ENCODE measurements at places on chromosomes 4 and X. TPM values are rescaled to one million over a fixed set of nuclear protein-coding genes. Genes with fewer than 3 reads are reported as not detected.

- no peak for DNase-seq
Measured at GRCh38 chrX:79371101-79371500, 4.0 kb upstream of the ITM2A start.

DNA sequence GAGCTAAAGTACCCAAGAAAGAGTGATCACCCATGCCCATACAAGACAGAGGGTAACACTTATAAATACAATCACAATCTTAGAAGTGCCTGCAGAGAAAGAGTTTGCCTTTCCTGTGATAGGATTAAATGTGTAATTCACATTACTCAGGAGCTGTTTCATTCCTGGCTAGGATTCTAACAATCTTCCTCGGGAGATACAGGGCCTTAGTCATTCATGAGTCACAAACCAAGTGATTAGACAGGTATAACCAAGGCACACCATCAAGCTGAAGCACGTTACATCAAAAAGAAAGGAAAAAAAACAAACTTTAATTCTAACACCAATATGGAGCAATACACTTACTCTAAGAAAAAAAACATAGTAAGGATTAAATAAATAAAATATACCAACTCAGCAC is 14.9 kb downstream of the ABCG2 start:
- DNase-seq = no peak

Gene UGT2A3
- total RNA-seq = not detected

DNA sequence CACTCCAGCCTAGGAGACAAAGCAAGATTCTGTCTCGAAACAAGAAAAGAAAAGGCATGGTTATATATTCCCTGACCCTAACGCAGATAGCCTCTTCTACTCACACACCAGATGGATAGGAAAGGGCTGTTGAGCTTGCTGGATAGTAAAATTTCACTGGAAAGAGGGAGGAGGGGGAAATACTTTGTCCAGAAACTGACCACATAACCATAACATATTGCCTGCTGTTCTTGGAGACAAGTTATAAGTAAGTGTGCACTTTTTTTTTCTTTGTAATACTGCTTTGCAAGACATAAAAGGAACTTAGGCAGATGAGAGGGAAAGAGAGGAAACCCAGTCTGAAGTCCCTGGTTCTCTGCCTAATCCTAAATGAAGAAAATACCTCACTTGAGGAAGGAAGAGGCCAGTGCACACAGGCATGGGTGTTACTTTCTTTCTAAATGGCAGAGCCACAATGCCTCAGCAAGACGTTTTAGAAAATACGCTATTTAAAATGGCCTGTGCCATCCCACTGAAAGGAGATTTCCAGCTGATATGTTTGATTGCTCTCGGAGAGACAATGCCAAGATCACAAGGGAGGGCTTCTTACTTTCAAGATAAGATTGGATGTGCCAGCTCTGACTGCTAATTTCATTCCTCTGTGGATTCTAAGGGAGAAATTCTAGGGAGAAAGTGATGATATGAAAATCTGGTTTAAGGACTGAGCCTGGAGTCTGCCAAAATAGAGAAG is 140.6 kb downstream of the DCTD start:
- DNase-seq = no peak

DNA sequence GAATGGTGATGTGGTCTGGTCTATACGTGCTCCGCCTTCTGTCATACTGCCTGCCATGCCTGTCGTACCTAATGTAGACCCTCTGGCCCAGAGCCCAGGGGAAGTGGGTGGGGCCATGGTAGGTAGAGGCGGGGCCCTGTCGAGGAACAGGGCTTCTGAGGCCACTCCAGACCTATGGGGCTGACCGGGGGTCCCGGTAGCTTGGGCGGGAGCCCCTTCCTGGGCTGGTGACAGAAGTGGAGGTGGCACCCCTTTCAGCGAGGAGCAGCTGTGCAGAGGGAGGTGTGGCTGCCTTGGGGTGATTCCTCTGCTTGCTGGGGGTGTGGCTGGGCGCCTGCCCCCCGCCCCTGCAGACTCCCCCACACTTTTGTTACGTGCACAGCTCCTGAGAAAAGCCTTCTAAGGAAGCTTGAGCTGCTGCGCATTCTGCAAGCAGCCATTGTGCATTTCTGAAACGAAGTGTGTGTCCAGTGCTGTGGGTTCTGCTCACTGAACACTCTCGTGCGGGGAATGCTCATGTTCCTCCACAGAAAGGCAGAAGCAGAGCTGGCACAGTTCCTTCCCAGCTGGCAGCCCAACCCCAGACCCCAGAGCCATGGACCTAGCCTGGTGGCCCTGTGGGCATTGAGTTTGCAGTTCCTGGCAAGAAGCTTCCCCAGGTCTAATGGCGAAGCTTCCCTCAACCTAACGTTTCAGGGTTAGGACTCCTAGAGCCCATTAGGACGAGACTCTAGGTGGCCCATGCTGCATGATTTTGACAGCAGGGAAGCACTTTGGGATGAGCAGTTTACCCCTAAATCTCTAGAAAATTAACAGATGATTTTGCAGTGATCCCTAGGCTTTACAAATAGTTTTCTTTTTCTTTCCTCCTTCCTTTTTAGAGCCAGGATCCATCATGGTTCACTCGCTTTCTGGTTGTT is 72.7 kb upstream of the HGFAC start:
- no peak for DNase-seq

DNA sequence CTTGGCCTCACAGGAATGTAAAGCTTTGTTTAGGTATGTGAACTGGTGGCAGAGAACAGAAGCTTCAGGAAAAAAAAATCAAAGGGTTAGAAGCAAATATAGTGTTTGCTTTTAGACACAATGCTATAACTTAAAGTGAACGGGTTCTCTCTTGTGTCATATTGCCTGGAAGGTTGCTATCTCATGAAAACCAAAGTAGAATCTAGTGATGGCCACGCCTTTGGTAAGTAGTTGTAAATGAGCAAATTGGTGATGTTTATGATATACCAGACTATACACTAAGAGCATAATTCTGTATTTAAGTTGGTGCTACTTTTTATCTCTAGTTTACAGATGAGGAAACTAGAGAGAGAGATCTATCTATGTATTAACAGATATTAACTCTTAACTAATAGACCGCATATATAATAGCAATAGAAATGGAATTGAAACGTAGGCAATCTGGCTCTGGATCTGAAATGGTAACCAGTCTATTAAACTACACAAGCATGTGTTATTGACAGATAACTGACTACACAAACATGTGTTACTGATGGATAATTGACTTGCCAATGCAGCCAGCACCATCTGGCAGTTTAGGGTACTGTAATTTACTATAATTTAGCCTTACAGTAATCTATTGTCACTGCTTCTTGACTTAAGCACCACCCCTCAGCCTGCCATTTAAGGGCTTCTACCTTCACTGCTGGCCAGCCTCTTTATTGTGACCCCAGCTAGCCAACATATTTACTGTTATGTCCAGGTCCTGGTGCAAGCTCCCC is 40.8 kb downstream of the HCCS start:
- no peak for DNase-seq

DNA sequence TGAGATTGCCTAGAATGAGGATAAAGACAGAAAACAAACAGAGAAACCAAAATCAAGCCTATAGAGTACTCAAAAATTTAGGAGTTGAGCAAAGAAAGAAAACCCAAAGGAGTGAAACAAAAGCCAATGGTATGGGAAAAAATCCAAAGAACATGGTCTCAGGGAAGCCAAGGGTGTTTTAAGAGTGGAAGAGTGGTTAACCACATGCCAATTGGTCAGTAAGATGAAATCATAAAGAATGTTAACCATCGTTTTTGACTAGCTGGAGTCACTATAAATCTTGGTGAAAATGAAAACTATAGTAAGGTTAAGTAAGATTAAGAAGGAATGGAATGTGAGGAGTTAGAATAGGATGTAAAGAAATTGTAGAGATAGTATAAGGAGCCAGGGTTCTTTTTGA is 64.7 kb upstream of the RPL34 start:
- DNase-seq = no peak

DNA sequence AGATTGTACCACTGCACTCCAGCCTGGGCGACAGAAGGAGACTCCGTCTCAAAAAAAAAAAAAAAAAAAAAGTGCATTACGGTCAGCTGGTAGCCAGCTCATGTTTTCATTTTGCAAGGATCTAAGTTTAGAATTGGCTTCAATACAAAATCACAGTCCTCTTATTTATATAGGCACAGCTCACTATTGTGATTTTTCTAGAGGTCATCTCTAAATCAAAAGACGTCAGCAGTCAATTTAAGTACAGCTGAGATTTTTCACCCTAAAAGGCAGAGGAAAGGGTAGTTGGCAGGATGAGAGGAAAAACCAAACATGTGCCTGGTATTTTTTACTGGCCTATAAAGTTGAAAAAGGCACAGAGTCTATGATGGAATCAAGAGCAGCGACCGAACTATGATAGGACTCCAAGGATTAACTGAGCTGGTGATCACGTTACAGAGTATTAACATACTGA is 30.8 kb downstream of the ASB5 start:
- DNase-seq = no peak

Gene RNF212
- total RNA-seq = 3.4 TPM

Gene CPZ
- 28.8 TPM for total RNA-seq

DNA sequence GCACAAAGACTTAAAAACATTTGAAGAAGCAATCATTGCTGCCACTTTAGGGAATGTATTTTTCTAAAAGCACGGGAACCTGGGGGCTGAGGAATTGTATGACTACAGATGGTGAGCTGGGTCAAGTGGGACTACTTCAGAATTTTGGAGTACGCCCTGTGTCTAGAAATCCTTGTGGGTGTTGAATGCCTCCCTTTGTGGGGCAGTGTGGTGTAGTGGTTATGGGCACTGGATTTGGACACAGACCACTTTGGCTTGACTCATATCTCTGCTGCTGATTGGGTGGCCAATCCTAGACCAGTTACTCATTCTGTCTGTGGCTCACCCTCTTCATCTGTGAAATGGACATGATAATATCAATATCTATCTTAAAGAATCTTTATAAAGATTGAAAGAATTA is 155.0 kb upstream of the RPS6KA3 start:
- no peak for DNase-seq

Gene DIAPH2
- total RNA-seq = 21.4 TPM

DNA sequence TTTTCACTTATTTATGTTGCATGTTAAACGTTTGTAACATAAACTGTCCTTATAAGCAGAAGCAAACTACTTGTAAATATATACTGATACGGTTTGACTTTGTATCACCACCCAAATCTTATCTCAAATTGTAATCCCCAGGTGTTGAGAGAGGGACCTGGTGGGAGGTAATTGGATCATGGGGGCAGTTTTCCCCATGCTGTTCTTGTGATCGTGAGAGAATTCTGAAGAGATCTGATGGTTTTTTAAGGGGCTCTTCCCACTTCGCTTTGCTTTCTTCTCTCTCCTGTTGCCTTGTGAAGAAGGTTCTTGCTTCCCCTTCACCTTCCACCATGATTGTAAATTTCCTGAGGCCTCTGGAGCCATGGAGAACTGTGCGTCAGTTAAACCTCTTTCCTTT is 87.1 kb upstream of the MAPK10 start:
- no peak for DNase-seq

DNA sequence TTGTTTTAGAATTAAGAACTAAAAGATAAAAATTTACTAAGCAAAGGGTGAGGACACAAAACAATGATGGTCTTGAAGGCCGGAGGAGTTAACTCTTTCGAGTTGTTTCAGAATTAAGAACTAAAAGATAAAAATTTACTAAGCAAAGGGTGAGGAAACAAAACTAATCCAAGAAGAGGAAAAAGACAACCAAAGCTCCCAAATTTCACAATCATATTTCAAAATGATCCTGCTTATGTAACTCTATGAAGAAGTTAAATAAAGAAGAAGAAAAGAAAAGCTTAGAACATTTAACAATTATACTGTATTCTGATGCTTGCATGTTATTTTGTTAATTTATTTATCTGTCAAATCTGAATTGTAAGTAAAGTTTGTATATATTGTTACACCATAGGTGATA is 154.8 kb upstream of the SLIT2 start:
- DNase-seq = no peak

GRCh38 chr4:149723065-149723464 is 92.6 kb downstream of the IQCM start:
- DNase-seq = no peak

GRCh38 chr4:89797117-89797516 is 39.8 kb downstream of the SNCA start:
- no peak for DNase-seq

GRCh38 chr4:173990126-173990868 is 293.2 kb downstream of the FBXO8 start:
- DNase-seq = no peak

Gene MAN2B2
- 4.0 TPM for total RNA-seq

- DNase-seq = no peak
Measured at GRCh38 chrX:111465669-111466068, 45.8 kb upstream of the SERTM2 start.

DNA sequence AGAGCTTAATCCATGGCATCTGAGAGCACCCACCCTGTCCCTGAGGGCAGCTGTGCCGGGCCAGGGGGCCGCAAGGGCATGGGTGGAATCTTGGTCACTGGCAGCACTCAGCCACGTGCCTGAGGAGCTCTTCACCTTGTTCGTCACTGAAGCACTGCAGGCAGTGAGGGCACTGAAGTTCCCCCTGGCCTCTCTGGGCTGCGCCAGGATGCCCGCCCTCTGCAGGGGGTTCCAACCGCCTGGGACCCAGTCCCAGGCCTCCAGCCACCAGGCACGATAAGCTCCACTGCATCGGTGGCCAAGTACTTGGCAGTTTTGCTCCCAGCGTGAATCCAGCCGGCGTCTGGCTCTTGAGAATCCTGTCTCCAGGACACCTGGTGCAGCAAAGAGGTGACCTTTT is 96.4 kb upstream of the MED14 start:
- DNase-seq = no peak

Measured in H1 (cell line).